ENCODE measurements at places on chromosomes 4 and X. TPM values are rescaled to one million over a fixed set of nuclear protein-coding genes. Genes with fewer than 3 reads are reported as not detected.

GRCh38 chr4:129322920-129323319 lies 227.0 kb downstream of the C4orf33 start:
- no peak for DNase-seq

GRCh38 chr4:79164907-79165610 lies 160.8 kb downstream of the NAA11 start:
- DNase-seq = no peak

DNA sequence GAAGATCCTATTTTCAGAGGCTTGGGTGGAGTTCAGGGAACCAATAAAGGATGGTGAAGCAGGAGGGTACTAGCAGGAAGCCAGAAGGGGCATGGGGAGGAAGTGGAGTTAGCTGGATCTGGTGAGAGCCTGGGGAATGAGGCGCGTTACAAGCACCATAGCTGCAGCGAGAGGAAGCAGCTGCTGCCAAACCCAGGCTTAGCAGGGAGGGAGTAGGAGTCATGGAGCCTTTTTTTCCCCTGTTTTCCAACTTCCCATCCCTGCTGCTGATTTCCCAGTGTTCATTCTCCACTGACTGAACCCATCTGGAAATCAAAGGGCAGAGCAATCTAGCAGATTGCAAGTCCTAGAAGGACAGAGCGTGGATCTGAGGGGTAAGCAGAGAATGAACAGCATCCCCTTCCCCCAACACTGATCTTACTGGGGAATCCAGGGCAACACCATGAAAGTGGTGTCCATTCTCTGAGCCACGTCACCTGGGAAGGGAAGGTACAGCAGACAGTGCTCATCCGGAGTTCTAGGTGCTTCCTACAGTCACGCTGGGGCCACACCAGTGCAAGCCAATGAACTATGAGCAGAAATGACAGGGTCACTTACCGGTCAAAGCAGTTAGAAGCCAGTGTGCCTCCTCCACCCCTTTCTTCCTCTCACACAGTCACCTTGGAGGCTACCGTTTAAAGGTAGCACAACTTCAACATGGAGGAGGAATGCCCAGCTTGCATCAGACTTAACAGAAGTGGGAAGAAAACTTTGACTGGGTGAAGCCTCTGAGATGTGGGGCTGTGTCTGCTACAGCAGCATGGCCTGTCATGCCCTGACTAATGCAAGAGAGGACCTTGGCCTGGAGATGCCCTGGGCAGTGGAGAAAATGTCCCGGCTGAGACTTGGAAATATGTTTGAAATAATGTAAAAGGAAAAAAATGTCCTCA lies 36.7 kb downstream of the SMIM20 start:
- DNase-seq = no peak

Gene CLNK
- not detected for total RNA-seq

Gene TMSB15B
- 20.9 TPM for total RNA-seq

GRCh38 chr4:51868449-51868847 lies 25.5 kb downstream of the DCUN1D4 start:
- DNase-seq = no peak
